Activated CD4-positive, alpha-beta T cell treated with anti-CD3 and anti-CD28 coated beads, Interleukin-2, amount 50 U/mL, for 4 hours (primary cell): ENCODE measurements at places on chromosomes 12 and 14.

- no peak for DNase-seq
Observed at GRCh38 chr14:101732118-101732517, 29.4 kb upstream of the PPP2R5C start.

DNA sequence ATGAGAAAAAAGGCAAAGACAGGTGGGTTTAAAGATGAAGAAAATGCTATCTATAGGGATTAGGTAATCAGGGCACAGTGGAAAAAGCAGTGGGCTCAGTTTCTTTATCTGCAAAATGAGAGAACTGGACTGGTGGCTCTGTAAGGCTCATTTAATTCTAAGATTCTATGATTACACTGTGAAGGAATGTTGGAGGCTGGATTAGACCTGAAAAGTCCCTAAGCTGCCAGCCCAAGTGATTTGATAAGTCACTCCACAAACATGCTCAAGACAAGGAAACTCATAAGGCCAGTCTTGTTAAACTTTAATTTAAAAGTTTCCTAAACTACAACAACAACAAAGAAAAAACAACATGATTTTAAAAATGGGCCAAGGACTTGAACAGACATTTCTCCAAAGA is 75.1 kb downstream of the DCAF5 start:
- no peak for DNase-seq

- DNase-seq, result no peak
Observed at GRCh38 chr14:21455592-21455911, 371 bp downstream of the CHD8 start.

DNA sequence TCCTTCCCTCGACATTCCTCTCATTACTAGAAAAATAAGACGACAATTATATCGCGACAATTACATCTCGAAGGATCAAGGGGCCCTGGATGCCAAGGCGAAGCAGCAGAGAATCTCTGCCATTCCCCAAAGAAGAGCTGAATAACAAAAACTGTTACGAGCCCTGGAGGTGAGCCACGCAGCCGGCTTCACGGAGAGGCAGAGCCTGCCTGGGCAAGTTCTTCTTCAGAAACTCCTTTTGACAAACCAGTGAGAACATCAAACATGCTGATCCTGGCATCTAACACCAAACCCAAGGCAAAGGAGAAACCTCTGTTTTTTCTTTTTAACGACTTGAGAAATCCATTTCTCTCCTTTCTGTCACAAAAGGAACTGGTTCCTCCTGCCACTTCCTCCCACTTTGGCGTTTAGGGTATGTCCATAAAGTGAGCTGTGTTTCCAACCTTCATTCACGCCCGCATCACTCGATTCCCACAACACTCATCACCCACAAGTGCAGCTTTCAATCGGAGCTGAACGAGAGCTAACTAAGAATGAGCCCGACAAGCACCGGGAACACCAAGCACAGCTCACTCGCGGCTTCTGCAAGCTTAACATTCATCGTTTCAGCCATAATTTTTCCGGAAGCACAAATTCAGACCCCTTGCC is 21.5 kb downstream of the CCDC88C start:
- DNase-seq, result no peak

DNA sequence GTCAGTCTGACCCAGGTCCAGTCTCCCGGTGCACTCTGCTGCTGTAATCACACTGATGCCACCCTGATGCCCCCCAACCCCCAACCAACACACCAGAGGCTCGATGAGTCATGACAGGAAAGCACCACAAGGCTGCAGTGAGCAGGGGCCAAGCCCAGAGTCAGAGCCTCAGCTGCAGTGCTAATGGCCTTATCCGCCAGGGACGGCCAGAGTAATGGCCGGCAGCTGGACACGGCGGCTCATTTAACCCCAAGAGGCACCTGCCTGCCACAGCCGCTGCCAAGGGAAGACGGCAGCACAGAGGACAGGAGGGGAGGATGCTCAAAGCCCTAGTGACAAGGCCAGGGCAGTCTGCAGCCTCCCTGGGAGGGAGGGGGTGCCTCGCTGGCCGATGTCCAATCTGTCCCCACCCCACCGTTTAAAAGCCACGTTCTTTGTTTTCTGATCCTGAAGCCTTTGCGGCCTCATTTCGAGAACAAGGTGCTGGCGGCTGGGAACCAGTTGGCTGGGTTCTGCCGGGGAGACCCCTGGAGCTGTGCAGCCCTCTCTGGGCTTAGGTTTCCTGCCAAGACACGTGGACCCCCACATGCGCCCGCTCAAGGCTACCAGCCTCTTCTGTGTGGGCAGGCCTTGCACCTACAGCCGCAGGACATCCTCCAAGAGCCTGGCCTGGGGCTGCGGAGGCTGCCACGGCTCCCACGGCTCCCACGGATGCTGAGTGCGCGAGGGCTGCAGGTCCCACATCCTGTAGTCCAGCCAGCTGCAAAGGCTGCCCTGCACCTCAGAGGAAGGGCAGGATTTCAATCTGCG is 13.1 kb downstream of the CCDC85C start:
- no peak for DNase-seq
